ENCODE measurements at places on chromosomes 12 and 14.

- DNase-seq = no peak
Measured at GRCh38 chr14:55160989-55161388, 30.4 kb downstream of the DLGAP5 start.

DNA sequence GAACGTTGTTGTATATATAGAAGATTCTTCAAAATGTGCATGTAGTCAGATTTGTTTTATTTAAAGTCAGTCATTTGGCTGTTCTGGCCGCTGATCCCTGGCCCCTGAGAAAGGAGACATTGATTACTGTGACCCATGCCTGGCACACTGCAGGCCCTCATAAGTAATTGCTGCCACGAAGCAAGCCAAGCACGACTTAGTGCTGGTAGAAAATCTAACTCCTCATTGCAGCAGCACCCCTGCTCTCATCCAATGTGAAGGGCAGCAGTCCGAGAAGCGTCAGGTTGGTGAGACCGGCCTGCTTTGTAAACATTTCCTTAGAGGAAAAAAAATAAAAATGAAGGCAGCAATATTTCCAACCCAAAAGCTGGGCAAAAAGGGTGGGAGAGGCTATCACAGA lies 22.8 kb upstream of the TMTC2 start:
- no peak for DNase-seq

GRCh38 chr12:28135801-28136439 lies 54.3 kb upstream of the CCDC91 start:
- no peak for DNase-seq

GRCh38 chr12:3891201-3891600 lies 18.0 kb upstream of the PARP11 start:
- no peak for DNase-seq

DNA sequence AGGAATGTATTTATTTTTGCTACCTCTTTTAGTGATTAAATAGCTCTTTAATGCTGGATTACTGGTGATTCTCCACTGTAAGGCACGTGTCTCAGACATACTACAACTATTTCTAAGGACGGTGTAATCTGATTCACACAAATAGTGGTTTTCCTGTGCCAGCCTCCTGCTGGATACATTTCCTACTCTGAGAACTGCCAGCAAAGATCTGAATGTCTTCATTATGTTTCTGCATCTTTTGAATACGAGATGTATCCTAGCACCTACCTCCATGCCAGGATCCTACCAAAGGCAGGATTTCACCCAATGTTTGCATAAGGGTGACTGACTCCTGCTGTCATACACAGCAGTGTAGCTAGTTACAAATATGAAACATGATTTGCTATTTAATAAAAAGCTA lies 120.6 kb downstream of the PRICKLE1 start:
- DNase-seq = no peak
